Fibroblast of villous mesenchyme (primary cell): ENCODE measurements at places on chromosomes 12 and 14. TPM values are rescaled to one million over a fixed set of nuclear protein-coding genes. Genes with fewer than 3 reads are reported as not detected.

- peak; percentile 86 for DNase-seq
Measured at GRCh38 chr14:53668897-53669296, 287.7 kb downstream of the BMP4 start.

DNA sequence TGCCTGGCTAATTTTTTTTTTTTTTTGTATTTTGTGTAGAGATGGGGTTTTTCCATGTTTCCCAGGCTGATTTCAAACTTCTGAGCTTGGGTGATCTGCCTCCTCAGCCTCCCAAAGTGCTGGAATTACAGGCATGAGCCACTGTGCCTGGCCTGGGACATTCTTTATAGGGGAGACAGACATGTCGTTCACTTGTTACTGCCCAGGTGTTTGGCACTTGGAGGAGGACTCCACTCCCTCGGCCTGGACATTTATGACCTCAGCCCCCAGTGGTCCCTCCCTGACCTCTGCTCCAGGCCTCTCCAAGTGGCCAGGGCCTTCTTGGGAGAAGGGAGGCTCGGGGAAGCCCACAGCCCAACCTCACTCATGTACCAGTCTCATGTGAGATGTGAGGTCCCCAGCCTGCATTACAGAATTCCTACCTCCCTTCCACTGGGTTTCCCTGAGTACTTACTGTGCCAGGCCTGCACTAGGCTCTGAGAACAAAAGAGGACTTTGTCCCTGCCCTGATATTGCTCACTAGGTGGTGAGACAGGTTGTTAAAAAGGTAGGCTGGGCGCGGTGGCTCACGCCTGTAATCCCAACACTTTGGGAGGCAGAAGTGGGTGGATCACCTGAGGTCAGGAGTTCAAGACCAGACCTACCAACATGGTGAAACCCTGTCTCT, 9.7 kb upstream of the POP5 start:
- no peak for DNase-seq

DNA sequence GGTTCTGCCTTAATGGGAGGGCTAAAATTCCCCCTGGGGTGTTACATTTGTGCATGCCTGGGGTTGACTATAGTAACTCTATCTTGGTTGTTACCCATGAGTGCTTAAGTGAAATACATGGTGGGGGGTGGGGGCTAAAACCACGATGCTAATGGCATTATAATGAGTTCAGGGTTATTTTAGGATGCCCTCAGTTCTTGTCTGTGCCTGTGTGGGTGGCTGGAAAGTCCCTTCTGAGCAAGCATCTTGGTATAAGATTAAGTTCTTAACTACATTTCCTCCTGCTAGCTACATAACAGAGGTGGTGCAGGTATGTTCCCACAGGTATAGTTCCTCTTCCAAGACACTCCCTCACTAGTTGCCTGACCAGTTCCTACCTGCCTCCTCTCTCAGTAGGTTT, 822.3 kb downstream of the LRFN5 start:
- no peak for DNase-seq

The PLEKHH1 gene
- 0.43 and 0.64 TPM in 2 replicates for total RNA-seq

GRCh38 chr12:92556141-92556540, 146.6 kb upstream of the PLEKHG7 start:
- no peak for DNase-seq

DNA sequence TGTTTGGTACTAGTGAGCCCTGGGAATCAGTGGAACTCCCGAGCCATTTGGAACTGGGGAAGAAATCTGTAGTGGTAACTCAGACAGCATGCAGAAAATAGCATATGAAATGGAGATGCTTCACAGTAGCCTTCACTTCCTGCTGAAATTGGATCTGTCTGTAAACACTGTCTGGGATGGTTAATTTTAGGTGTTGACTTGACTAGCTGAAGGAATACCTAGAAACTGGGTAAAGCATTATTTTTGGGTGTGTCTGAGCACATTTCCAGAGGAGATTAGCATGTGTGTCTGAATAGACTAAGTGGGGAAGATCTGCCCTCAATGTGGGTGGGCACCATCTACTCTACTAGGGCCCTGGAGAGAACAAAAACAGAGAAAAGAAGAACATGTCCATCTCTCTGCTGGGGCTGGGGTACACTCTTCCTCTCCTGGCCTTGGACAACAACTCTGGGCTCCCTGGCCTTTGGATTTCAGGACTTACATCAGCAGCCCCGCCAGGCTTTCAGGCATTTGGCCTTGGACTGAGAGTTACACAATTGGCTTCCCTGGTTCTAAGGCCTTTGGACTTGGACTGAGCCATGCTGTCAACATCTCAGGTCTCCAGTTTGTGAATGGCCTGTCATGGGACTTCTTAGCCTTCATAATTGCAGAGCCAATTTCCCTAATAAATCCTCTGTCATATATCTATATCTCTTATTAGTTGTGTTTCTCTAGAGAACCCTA, 14.0 kb upstream of the CRADD start:
- peak; percentile 28 for DNase-seq

- peak; percentile 34 for DNase-seq
Measured at GRCh38 chr14:38522724-38523123, 266.8 kb upstream of the CLEC14A start.

The LRTM2 gene
- total RNA-seq: not detected in 2 replicates

DNA sequence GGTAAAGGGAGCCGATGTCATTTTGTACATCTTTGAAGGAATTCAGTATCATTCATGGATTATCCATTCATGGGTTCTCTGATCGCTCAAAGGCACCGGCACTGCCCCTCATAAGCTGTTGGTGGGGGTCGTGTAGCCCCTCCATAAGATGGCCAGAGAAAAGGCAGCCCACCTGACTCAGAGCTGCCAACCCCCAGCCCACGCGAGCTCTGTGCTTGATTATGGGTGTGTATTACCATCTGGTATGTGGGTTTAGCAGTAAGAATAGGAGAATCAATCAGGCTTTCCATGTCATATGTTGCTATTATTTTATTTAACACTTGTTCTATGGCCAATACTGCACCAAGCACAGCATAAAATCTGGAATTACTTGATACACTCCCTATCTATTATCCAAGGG, 32.1 kb upstream of the AMIGO2 start:
- DNase-seq: no peak

DNA sequence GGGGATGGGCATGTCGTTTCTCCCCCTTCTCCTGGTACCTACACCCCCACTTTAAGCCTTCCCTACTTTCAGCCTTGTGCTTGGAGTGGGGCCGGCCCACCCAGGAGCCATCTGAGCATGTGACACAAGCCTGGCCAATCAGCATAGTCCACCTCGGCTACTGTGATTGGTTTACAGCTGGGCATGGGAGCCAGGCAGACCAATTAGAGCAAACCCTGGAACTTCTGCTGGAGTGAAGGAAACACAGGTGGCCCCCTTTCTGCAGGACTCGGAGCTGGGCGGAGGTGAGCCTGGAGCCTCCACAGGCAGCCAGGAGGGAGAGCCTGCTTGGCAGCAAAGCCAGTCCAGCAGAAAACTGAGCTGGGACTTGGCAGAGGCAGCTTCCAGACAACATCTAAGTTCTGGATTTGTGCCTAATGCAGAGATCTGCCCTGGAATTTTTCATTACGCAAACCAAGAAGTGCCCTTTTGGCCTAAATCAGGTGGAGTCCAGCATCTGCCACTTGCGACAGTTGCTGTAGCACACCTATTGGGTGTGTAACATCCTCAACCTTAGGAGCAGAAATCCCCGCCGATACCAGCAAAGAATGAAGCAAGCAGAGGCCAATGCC, 59.5 kb downstream of the SCARB1 start:
- DNase-seq: peak; percentile 20

DNA sequence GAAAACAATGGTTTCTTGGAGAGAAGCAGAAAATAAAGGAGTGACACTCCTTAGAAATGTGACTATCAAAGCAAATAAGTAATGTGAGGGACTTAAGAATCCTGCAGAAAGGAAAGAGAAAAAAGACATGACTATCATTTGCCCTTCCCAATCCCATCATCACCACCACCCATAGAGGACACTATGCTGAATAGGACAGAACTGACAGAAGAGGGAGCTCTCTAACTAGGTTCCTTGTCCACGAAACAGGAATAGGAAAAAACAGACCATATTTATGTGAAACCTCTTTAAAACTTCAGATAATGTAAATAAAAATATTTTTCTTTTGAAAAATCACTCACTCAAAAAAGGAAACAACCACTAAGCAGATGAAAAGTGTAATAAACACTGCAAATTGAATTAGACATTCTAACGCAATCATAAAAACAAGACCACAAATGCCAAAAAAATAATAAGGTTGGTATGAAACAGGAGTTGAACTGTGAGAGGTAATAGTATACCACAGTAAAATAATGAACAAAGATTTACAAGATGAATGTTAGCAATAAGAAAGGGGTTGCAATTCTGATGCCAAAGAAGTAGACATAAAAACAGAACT, 24.1 kb downstream of the KLRD1 start:
- peak; percentile 73 for DNase-seq

The TSPAN8 gene
- 0.43 TPM in 1 of 2 replicates, not detected in the other for total RNA-seq

The C12orf60 gene
- total RNA-seq: 0.32 and 0.86 TPM in 2 replicates

The SDSL gene
- 3.5 and 5.2 TPM in 2 replicates for total RNA-seq
